Epithelial cell of proximal tubule (primary cell): ENCODE measurements at places on chromosomes 2 and 18. TPM values are rescaled to one million over a fixed set of nuclear protein-coding genes. Genes with fewer than 3 reads are reported as not detected.

KRTCAP3 gene
- 10.0 and 20.5 TPM in 2 replicates for total RNA-seq

CWC22 gene
- 10.5 and 16.5 TPM in 2 replicates for total RNA-seq

GRCh38 chr2:21643180-21643579 lies 519.4 kb downstream of the TDRD15 start:
- no peak for DNase-seq

GRCh38 chr2:142020368-142020767 lies 110.4 kb downstream of the LRP1B start:
- peak; percentile 68 for DNase-seq

VWA3B gene
- not detected in 2 replicates for total RNA-seq

GRCh38 chr2:38653380-38653714 lies 12.6 kb upstream of the GALM start:
- no peak for DNase-seq

- DNase-seq, result no peak
These were observed 53.0 kb downstream of the ZC3H8 start for GRCh38 chr2:112201696-112202430.

DNA sequence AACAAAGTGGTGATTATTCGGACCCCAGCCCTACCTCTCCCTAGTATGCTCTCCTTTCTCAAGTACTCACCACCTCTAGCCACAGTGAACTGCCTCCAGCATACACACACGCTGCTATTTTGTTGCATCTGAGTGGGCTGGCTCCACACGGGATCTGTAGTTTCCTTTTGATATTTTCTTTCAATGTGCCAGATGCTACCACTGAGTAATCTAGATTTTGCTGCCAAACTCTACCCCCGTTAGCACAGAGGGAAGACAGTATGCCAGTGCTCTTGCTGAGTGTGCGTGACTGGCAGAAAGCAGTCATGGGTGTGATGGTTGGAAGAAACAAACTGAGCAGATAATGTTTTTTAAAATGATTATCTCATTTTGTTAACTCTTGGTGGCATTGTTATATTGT lies 11.6 kb downstream of the CFLAR start:
- DNase-seq, result no peak

GRCh38 chr2:14348247-14348646 lies 284.3 kb upstream of the LRATD1 start:
- DNase-seq, result no peak

DNA sequence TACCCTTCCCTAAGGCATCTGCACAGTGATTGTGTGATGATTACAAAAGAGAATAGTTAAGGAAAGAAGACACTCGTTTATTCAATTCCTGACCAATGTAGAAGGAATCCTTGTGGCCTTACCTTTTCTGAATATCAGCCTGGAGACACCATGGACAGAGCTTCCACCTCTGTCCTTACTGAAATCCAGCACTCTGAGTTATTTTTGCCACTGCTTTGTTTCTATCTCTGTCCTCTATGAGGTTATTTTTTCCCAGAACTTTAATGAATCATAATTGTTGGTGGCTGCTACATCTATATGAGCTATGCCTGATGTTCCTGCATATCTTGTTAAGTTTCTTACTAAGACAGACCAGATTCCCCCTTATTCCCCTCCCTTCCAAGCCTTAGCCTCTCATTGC lies 275.1 kb downstream of the SETBP1 start:
- DNase-seq, result no peak

GRCh38 chr2:162063281-162063680 lies 10.7 kb downstream of the DPP4 start:
- DNase-seq, result no peak
